Head of caudate nucleus (tissue), 42 donors: ENCODE measurements at places on chromosomes 2 and 18.

DNA sequence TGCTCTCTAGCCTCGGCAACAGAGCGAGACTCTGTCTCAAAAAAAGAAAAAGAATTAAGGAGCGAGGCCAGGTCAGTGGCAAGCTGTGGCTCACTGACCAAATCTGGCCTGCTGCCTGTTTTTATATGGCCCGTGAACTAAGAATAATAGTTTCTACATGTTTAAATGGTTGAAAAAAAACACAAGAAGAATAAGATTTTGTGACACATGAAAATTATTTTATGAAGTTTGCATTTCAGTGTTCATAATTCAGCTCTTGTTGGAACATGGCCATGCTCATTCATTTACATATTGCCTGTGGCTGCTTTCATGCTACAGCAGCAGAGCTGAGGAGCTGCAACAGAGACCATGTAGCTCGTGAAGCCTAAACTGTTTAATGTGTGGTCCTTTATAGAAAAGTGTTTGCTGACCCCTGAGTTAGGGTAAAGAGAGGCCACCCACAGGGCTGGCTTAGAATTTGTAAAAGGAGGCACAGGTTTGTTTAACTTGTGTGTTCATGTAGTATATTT lies 59.5 kb downstream of the MFSD6 start:
- DNase-seq = no peak

DNA sequence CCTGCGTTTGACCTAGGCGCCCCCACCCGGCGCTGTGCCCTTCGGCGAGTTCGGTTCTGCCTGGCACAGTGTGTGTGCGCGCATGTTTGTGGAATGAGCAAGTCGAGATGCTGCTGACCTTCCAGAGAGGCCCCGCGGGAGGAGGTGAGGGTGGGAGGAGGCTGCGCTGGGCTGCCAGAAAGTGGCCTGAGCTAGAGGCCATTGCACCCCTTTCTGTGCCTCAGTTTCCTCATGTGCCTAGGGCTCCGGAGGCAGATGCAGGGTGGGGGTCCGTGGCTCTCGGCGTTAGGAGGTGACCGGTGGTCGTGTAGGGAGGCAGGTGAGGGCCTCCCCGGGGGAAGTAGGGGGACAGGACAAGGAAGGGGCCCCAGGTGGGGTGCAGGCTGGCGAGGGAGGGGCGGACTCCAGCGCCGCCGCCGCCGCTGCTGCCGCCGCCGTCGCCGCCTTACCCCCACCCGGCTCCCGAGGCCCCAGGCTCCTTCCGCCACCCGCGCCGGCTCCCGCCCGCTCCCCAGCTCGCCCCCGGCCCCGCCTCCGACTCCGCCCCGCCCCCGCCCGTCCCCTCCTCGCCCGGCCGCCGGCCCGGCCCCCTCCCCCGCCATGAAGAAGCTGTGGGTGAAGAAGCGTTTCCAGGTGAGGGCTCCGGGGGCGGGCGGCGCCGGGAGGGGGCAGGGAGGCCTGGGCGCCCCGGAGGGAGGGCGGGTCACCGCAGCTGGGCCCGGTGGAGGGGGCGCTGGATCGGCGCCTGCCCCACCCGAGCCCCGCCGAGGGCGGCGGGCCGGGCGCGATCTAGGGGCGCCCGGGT lies 7.0 kb downstream of the SPEG start:
- no peak for DNase-seq

- no peak for DNase-seq
These were observed 14.7 kb upstream of the PUM2 start for GRCh38 chr2:20365249-20365817.

- no peak for DNase-seq
These were observed 65.0 kb upstream of the ZNF236 start for GRCh38 chr18:76757335-76757734.

GRCh38 chr2:31255911-31256571 lies 22.1 kb downstream of the EHD3 start:
- no peak for DNase-seq

- DNase-seq = no peak
These were observed 1091.7 kb downstream of the TDRD15 start for GRCh38 chr2:22215517-22215916.

DNA sequence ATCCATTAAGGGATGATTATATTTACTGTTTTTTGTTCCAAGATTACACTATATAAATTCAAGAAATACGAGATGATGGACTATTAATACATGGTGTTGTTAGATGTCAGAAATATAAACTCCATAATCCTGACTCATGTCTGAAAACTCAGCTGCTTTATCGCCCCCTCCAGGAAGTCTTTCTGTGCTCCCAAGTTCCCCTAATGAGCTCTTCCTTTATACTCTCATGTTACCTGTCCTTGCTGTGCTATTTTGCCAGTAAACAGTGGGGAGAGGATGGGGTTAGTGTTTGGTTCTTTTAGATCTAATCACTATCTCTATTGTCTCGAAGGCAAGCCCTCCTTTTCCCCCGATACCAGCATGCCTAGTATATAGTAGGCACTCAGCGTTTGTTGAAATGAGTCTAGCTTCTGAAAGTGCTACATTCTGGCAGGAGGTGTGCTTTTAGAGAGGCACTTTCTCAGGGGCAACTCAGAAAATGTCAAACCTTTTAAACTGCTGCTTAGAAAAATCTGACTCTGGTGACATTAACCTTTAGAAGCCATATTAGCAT lies 21.4 kb upstream of the BARD1 start:
- no peak for DNase-seq

DNA sequence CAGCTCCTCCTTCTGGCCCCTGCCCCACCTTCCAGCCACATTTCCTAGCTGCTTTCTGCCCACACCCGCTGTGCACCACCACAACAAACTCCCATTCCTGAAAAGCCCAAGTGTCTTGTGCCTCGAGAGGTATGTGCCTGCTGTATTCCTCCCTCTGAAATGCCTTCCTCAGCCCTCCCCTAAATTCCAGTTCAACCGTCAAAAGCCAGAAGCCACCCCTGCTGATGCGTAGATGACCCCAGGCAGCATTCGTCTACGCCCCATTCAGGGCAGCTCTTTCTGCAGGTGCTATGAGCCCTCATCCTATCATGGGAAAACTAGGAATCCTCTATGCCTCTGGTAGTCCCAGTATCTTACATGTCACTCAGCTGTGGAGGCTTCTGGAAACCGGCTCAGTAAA lies 71.7 kb downstream of the DNMT3A start:
- no peak for DNase-seq

DNA sequence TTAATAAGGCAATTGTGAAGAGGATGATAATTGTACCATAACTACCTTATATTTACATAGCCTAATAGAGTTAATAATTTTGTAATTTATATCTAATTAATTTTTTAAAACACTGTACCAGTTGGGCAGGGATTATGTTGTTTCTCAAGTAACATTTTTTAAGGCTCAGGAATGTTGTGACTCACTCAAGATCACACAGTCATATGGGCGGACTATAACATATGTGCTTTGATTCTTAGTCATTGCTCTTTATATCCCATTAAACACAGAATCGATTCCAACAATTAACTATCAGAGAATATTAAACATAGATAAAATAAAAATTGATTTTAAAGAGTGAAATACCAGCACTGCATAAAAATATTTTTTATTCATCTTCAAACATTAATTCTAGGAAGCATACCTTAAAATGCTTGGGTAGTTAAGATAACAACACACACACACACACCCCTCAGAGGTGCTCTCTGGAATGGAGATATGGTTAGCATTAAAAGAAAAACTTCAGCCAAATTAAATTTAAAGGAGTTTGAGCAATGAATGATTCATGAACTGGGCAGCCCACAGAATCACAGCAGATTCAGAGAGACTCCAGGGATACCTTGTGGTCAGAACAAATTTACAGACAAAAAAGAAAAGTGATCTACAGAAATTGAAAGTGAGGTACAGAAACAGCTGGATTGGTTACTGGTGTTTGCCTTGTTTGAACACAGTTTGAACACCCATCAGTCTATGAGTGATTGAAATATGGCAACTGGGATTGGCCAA lies 869.4 kb upstream of the ID2 start:
- DNase-seq = no peak

DNA sequence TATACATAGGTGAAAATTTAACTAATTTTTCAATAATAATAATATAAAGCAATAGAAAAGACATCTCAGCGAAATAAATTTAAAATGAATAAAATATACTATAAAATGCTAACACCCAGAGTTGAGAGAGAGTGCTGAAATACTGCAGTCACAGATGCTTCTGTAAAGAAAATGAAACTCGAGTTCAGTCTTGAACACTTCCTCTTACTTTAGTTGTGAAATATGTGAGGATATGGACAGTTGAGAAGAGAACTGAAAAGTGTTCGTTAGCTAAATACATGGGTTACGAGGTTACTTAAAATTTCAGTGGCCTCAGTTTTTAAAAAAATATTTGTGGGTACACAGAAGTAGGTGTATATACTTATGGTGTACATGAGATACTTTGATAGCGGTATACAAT lies 106.8 kb downstream of the DNAH7 start:
- DNase-seq = no peak

- DNase-seq = no peak
These were observed 12.8 kb downstream of the CUL3 start for GRCh38 chr2:224572338-224572737.

DNA sequence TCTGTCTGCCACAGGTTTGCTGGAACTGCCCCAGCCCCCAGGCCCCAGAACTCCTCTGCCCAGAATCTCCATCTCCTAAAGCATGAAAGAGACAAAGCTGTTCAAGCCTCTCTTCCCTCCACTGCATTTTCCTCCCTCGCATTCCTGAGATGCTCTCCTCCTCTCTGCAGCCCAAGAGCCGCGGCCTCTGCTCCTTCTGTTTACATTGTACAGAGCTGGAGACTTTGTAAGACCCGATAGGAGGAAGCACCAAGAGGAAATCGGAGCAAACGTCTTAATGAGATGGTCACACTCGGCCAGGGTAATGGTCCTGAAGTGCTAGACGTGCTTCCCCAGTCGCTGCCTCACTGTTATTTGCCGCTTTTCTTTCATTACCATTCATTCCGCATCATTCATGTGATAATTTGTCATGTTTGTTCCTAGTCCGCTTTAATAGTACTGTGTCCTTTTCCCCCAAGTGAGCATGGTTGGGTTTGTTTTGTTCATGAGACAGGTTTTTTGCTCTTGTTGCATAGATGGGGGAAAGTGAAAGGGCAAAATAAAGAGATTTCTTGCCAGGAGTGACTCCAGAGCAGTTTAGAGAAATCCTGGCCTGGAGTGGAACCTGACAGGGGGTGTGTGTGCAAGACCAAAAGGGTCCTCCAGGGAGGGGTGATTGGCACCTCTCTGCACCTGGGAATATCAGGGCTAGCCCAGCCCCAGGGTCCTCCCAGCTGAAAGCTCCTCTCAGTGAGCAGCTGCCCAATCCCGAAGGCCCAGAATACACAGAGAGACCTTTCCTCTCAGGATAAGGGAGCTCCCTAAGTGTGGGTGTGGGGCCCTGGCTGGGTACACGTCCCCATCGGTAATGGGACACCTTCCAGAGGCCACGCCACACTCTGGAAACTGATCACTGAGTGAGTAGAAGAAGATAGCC lies 44.9 kb upstream of the ID2 start:
- DNase-seq = no peak

- no peak for DNase-seq
These were observed 135.8 kb downstream of the LRRTM1 start for GRCh38 chr2:80168801-80169200.

DNA sequence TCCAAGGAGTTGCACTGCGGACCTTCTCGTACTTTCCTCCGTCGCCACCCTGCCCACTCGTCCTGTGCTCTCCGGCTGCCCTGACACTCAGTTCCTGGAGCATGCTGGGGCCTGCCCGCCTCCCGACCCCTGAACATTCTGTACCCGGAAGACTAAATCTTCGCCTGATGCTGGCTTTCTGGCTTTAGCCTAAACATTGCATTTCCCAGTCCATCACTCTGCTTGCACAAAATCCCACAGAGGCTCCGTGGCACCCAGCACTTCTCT lies 550 bp upstream of the SFXN5 start:
- no peak for DNase-seq

DNA sequence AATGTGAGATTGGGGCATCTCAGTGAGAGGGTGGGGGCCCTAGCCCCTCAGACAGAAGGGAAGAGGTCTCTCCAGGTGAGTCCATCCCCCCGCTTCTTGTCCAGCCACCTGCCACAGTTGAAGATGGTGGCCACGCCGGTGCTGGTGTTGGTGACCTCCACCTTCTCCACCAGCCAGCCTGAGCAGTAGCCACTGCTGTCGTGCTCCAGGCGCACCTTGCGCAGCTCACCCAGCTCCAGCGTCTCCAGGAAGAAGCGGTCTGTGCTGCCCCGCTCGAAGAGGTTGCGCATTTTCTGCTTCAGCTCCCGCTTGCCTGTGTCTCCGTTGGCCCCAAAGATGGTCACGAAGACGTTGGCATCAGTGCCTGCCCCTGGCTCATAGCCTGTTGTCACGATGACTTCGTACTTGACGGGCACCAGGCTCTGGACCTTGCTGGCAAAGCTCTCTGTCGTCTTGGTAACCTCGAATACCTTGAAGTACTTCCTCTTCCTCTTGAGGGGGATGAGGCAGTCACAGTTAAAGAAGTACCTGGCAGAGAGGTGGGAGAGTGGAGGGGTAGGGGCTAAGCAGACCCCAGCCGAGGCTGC lies 179.5 kb downstream of the LOXHD1 start:
- DNase-seq = no peak

- DNase-seq = no peak
These were observed 382.3 kb upstream of the CRIM1 start for GRCh38 chr2:35973132-35973736.

GRCh38 chr18:67694787-67695186 lies 178.3 kb upstream of the DSEL start:
- DNase-seq = no peak

GRCh38 chr2:100606332-100606725 lies 43.5 kb downstream of the PDCL3 start:
- no peak for DNase-seq

GRCh38 chr2:149134335-149134923 lies 95.9 kb downstream of the LYPD6B start:
- DNase-seq = no peak

DNA sequence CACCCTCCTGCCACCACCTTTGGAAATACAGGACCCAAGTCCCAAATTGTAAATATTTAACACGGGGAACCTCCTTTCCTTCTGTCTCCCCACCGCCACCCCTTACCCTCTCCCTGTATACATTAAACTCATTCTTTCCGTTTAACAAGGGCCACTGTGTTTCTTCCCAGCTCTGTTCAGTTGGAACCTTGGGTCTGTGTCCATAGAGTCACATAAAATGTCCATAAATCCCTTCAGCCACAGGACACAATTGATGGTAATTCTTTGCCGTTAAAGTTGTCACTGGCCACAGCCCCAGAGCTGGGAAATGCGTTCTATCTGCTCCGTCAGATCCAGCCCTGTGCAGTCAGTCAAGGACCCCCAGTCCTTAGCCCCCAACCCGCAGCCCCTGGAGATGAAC lies 49.9 kb upstream of the FZD7 start:
- DNase-seq = no peak

DNA sequence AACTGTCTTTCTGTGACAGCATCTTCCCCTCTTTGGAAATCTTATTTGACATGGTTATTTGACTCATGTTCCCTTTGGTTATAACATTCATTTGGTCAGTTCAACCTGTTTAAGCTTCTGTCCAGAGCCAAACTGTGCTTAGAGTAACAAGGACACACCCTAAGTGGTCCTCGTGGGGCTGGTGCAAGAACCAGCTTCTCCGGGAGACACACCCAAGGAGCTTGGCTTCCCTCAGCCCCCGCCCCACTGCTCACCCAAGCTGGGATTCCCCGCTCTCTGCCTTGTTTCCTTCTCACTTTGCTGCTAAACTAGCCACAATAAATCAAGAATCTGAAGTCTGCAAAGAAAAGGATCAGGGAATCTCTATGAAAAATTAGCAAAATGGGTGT lies 1.4 kb downstream of the SCYGR3 start:
- DNase-seq = no peak
